ENCODE measurements at places on chromosomes 1 and 21.
A peak's percentile ranks its signal among the peaks of the same experiment; 100 is the strongest.

DNA sequence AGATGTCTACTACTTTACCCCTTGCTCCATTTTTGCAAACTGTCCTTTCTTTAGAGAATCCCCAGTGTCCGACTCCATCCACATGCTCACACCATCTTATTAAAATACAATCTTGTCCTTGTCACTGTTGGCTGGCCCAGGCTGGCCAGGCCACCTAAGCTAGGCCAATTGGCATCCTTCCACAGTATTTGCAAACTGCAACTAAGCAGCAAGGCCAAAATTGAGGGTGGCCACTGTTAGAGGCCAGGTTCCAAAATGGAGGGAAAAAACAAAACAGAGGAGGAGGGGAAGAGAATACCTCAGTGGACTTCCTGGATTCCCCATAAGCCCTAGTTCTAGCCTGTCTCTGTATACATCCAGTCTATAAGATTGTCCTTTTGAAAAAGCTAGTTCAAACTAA is 4.3 kb downstream of the FAM89A start:
- DNase-seq = no peak

GRCh38 chr21:38597421-38597820 is 99.1 kb upstream of the ERG start:
- DNase-seq = no peak

DNA sequence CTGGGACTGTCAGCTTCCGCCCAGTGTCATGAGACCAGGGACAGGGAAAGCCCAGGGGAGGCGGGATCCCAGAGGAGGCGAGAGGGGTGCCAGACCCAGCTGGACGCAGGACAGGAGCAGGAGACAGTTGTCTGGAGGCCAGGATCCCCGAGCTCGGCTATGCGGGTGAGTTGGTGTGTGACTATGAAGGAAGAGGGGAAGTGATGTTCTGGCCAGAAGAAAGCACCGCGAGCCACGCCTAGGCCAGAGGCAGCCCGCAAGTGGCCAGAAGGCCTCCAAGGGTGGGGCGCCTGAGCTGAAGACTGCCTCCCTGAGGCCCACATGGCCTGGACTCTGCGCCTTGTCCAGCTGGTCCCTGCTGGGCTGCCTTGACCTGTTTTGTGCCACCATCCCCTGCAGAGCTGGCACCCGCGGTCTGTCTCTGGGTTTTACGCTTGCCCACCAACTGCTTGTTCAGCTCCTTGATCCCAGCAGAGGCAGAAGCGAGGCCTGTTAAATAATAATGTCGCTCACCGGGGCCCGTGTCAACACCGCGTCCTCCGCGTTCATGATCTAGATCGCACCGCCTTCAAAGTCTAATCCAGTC is 85.2 kb upstream of the ACTL8 start:
- peak; percentile 67 for DNase-seq

GRCh38 chr1:236457775-236458174 is 63.7 kb downstream of the EDARADD start:
- DNase-seq = no peak

GRCh38 chr1:33111965-33112364 is 31.0 kb downstream of the AZIN2 start:
- DNase-seq = no peak

DNA sequence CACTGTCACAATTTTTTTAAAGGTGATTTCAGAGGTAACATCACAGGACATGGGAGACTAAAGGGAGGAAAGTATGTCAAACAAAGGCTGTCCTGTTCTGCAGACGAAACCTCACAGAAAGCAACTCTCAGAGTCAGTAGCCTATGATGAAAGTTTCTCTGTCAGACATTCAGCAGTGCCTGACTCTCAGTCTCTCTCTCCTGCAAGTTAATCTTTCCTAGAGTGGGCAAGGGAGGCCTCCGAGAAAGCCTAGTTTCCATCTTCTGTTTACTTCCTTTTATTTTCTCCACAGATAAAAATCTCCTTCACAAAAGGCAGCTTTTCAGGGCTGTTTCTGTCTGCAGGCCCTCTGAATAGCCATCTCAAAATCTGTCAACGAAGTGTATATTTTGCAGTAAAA is 24.9 kb upstream of the FMO2 start:
- no peak for DNase-seq

Data from Right ventricle myocardium superior (tissue), 1 donor.